ENCODE measurements at places on chromosomes 7 and 10. TPM values are rescaled to one million over a fixed set of nuclear protein-coding genes. Genes with fewer than 3 reads are reported as not detected.

AKR1B15 gene
- total RNA-seq, result not detected

GRCh38 chr7:6556196-6556595 lies 4.9 kb upstream of the GRID2IP start:
- DNase-seq, result no peak

GRCh38 chr10:13511409-13511808 lies 17.4 kb downstream of the BEND7 start:
- no peak for DNase-seq

CYP2C9 gene
- not detected for total RNA-seq

CAMK1D gene
- 27.0 TPM for total RNA-seq

DNA sequence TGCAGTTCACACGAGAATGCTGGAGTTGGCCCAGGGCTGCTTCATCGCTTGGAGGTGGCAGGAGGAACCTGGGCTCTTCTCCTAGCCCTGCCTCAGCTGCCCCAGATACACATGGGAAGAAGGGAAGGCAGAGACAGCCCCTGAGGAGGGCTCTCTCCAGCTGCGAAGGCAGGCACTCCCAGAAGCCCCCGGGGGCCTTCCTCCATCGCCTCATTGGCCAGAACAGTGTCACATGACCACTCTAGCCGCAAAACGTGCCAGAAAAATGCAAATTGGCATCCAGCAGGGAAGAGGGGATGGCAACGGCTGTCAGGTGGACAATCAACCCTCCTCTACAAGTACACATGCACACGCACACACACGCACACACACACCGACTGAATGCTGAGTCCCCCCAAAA lies 217.8 kb upstream of the FRMD4A start:
- DNase-seq, result no peak

BLOC1S2 gene
- 48.4 TPM for total RNA-seq

- DNase-seq, result no peak
These were observed 73.2 kb downstream of the SFMBT2 start for GRCh38 chr10:7337431-7338171.

DNA sequence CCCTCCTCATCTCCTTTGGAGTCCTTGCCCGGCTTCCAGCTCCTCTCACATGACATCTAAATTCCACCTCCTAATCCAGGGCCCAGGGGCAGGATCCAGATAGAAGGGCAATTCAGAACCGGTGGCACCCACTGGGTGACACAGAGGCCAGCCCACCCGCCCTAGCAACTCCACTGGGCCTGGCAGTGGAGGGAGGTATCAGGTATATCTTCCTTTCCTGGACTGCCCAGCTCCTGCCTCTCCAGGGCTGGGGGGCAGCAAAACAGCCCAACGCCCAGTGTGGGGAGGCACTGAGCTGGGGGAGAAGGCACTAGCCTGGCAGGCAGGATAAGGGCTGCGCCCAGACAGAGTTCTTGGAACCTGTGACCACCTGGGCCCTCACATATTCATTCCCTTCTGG lies 10.4 kb upstream of the TRIM8 start:
- DNase-seq, result no peak

DNA sequence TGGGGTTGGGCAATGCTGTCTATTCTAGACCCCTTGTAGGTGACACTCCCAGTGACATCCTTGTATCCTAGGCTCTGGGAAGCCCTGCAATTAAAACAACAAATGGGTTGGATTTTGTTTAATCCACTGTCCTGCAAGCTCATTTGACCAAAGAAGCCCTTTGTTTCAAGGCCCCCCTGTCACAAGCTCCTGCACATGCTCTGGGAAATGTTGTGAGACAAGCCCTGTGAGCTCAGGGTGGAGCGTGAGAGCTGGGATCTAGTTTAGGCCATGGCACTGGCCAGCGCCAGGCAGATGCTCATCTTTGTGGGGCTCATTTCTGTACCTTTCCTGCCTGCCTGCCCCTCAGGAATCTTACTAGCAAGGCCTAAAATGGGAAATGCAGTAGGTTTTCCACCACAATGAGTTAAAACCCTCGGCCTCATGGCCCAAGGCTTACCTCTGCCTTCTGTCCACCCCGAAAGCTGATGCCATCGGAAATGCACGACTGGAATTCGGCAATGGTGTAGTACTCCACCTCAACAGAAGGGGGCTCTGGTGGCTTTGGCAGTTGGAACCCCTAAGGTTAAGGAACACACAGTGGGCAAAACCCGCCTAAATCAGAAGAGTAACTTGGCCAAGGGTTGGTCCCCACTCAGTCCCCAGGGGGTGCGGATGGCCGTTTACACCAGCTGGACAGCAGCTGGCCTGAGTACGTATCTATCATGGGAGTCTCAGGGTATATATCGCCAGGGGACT lies 112.0 kb downstream of the NEURL1 start:
- peak; percentile 56 for DNase-seq

COL13A1 gene
- total RNA-seq, result 3.0 TPM

DNA sequence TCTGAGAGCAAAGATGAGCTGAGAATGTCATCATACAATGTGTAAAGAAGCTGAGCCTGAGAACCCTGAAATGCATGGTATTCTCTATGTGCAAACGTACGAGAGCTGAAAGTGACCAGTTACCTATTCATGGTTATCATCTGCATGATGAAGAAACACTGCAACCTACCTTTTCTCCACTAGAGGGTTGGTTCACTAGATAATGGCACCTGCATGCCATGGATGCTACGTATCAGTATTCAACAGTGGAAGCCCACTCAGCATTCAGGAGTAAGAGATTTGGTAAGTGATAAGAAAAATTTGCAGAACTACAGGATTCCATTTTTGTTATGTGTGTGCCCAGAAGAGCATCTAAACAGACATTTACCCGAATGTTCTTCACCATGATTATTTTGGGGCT lies 145.4 kb downstream of the PTPRN2 start:
- DNase-seq, result no peak

GRCh38 chr10:60266513-60266912 lies 123.2 kb downstream of the ANK3 start:
- DNase-seq, result no peak

- no peak for DNase-seq
These were observed 39.1 kb downstream of the DOCK4 start for GRCh38 chr7:112167147-112167546.

DNA sequence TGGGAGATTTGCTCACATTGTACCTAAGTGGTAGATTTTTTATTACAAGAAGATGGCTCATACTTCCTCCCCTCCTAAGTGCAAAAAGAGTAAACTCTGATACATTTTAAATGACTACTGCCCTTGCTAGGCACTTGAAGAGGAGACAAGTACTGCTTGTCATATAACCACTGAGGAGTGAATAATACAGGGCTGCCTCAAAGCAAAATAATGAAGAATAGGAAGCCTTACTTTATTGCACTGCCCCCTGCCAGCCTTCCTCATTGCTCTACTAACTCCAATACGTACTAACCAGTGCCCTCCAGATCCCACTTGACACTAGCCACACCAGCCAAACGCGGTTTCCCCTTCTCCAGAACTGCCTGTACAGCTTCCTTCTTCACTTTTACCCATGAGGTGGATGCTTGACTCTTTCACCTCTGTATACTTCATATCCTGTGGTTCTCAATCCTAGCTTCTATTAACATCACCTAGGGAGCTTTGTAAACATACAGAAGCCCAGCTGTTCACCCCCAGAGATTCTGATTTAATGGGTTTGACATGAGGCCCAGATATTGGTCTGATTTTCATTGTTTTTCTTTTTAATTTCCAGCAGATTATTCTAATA lies 11.7 kb upstream of the MTERF1 start:
- no peak for DNase-seq

DNA sequence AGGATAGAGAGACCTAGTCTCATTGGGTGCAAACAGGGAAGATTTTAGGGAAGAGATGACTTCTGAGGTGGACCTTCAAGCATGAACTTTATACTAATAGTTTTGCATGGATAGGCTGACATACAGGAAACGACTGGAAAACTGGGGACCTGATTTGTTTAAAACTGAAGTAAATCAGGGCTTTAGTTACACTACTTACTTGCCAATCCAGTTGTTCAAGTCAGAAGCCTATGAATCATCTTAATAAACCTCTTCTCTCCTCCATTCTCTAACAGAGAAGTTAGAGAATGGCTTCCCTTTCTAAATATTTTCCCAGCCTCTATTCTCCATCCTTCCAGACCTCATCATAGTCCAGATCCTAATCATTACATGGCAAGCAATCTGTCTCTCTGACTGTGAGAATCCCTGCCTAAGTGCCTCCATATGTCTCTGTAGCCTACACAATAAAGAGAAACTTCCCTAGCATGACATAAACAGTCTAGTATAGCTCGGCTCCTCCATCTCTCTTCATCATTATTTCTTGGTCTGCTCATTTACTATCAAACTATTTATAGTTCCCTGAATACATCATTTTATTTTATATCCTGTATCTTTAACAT lies 55.8 kb downstream of the PRKG1 start:
- no peak for DNase-seq

GRCh38 chr10:1329622-1330021 lies 273.4 kb downstream of the WDR37 start:
- DNase-seq, result no peak
